T-helper 17 cell (primary cell): ENCODE measurements at places on chromosomes 4 and X.
A peak's percentile ranks its signal among the peaks of the same experiment; 100 is the strongest.

- no peaks in the 10 kb centered on the region for H3K36me3 ChIP-seq
- no peak overlapping the region for H3K4me3 ChIP-seq
- H3K27ac ChIP-seq: no peak overlapping the region
- no peak for DNase-seq
- no peaks in the 10 kb centered on the region for H3K4me1 ChIP-seq
These were observed 1118.3 kb downstream of the C4orf33 start for GRCh38 chr4:130214268-130214667.

GRCh38 chrX:128517691-128518090 lies 465.5 kb upstream of the ACTRT1 start:
- H3K4me3 ChIP-seq: no peak overlapping the region
- no peaks in the 10 kb centered on the region for H3K36me3 ChIP-seq
- DNase-seq: no peak

GRCh38 chr4:152101556-152102435 lies 341.0 kb upstream of the GATB start:
- no peaks in the 10 kb centered on the region for H3K27me3 ChIP-seq
- peak overlapping the region; percentile 96 for H3K27ac ChIP-seq
- peaks cover 4% of the 10 kb centered on the region for H3K36me3 ChIP-seq
- DNase-seq: no peak

GRCh38 chr4:105356194-105356593 lies 117.7 kb downstream of the PPA2 start:
- no peak for DNase-seq
- H3K4me3 ChIP-seq: no peak overlapping the region
- H3K36me3 ChIP-seq: peaks cover 9% of the 10 kb centered on the region
- no peaks in the 10 kb centered on the region for H3K27me3 ChIP-seq
- H3K4me1 ChIP-seq: peaks cover 2% of the 10 kb centered on the region

GRCh38 chr4:150325872-150326271 lies 247.6 kb downstream of the DCLK2 start:
- no peaks in the 10 kb centered on the region for H3K27me3 ChIP-seq
- H3K4me1 ChIP-seq: peaks cover 11% of the 10 kb centered on the region
- DNase-seq: no peak
- H3K27ac ChIP-seq: no peak overlapping the region
- peaks cover 9% of the 10 kb centered on the region for H3K36me3 ChIP-seq

DNA sequence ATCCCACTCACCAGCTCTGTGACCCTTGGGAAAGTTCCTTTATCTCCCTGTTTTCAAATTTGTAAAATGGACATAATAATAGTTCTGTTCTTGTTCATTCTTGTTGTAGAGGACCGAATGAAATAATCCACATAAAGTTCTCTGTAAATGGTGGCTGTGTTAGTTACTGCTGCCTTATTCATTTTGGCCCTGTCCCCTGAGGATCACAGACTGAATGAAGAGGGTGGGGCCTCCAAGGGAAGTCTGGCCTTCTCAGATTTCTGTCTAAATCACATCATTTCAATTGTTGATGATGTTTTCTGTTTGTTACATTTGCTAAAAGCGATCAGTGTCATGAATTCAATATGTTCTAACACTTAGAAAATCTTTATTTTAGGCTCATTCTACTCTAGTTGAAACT lies 117.9 kb downstream of the PPEF1 start:
- no peak overlapping the region for H3K4me3 ChIP-seq
- no peaks in the 10 kb centered on the region for H3K4me1 ChIP-seq
- H3K27ac ChIP-seq: no peak overlapping the region
- no peaks in the 10 kb centered on the region for H3K27me3 ChIP-seq

DNA sequence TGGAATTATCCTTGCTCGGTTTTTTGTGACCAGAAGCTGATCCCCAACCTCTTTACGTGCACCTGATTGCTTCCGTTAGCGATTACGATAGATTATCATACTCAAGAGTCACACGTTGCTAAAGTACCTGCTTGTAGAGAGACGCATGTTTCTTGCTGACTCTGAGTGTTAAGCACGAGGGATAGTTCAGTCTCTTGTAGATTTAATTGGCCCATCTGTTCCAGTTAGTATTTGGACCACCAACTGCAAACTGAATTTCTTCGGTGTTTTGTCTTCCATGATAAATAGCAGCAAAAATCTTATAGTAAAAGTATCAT lies 516 bp upstream of the COX18 start:
- H3K4me3 ChIP-seq: peak overlapping the region; percentile 95
- peak overlapping the region; percentile 99 for H3K27ac ChIP-seq
- H3K27me3 ChIP-seq: no peaks in the 10 kb centered on the region
- H3K36me3 ChIP-seq: no peaks in the 10 kb centered on the region
- no peak for DNase-seq

DNA sequence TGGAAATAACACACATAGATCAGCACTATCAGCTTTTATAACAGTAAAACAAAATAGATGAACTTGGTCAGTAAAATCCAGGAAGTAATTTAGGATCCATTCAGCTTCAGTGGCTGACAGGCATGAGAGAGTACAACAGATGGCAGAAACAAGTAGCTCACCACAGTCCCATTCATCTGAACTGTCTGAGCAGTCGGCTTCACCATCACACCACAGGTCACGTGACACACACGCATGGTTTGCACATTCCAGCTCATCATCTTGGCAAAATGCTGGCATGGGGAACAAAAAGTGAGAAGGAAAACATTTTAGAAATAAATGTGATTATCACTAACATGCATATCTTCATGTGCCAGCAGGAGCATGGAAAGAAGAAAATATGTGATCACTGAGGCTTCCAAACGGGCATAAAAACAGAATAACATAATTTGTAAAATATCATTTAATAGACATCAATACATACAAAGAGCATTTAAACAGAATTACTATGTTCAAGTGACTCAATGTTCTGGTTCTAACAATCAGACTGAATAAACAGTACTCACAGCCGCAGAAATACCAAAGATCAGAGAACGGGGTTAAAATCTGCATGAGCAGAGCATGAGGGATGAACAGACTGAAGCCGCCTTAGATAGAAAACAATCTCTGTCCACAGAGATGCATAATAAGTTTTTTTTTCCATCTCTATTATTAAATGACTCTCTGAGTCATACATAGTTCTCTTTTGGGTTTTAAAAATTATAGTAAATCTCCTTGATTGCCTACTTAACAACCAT lies 158.1 kb downstream of the ATP10D start:
- no peaks in the 10 kb centered on the region for H3K4me1 ChIP-seq
- H3K27me3 ChIP-seq: peaks cover 32% of the 10 kb centered on the region
- no peak overlapping the region for H3K4me3 ChIP-seq
- no peak overlapping the region for H3K27ac ChIP-seq

- DNase-seq: no peak
- no peaks in the 10 kb centered on the region for H3K36me3 ChIP-seq
- no peaks in the 10 kb centered on the region for H3K4me1 ChIP-seq
- no peak overlapping the region for H3K4me3 ChIP-seq
- H3K27me3 ChIP-seq: no peaks in the 10 kb centered on the region
- no peak overlapping the region for H3K27ac ChIP-seq
These were observed 54.4 kb upstream of the ANKRD17 start for GRCh38 chr4:73312967-73313366.

GRCh38 chr4:92994727-92995126 lies 691.0 kb downstream of the GRID2 start:
- DNase-seq: no peak
- no peak overlapping the region for H3K4me3 ChIP-seq
- no peaks in the 10 kb centered on the region for H3K27me3 ChIP-seq
- H3K4me1 ChIP-seq: no peaks in the 10 kb centered on the region
- no peak overlapping the region for H3K27ac ChIP-seq
- no peaks in the 10 kb centered on the region for H3K36me3 ChIP-seq

DNA sequence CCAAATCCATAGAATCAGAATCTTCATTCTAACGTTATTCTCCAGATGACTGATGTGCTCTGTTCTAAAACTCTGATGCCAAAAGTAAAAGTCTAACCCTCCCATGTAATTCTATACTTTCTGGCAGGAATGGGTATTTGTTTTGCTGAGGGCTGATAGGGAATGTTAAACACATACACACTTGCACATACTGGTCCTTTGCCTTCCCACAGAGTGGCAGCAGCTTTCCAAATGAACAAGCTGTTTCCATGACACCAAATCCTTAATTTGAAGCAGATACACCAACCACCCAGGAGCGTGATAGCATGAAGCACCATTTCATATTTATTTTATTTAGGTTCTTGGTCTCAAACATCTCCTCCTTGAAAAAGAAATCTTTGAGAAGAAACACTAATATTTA lies 155.5 kb upstream of the PRDX4 start:
- H3K4me3 ChIP-seq: no peak overlapping the region
- H3K4me1 ChIP-seq: no peaks in the 10 kb centered on the region
- H3K36me3 ChIP-seq: no peaks in the 10 kb centered on the region
- no peak for DNase-seq
- H3K27me3 ChIP-seq: no peaks in the 10 kb centered on the region

- H3K4me3 ChIP-seq: no peak overlapping the region
- DNase-seq: no peak
- H3K27me3 ChIP-seq: no peaks in the 10 kb centered on the region
- no peak overlapping the region for H3K27ac ChIP-seq
- H3K36me3 ChIP-seq: no peaks in the 10 kb centered on the region
These were observed 27.3 kb upstream of the TRIM2 start for GRCh38 chr4:153176938-153177337.

GRCh38 chr4:75718529-75718928 lies 5.8 kb upstream of the USO1 start:
- H3K4me1 ChIP-seq: peaks cover 12% of the 10 kb centered on the region
- H3K27me3 ChIP-seq: no peaks in the 10 kb centered on the region
- H3K36me3 ChIP-seq: no peaks in the 10 kb centered on the region
- no peak for DNase-seq
- H3K4me3 ChIP-seq: no peak overlapping the region
- peak overlapping the region; percentile 47 for H3K27ac ChIP-seq

- H3K36me3 ChIP-seq: no peaks in the 10 kb centered on the region
- no peak overlapping the region for H3K27ac ChIP-seq
- DNase-seq: no peak
These were observed 26.6 kb downstream of the VSIG4 start for GRCh38 chrX:66013194-66013816.

- H3K4me3 ChIP-seq: no peak overlapping the region
- H3K36me3 ChIP-seq: no peaks in the 10 kb centered on the region
- no peak overlapping the region for H3K27ac ChIP-seq
- no peaks in the 10 kb centered on the region for H3K4me1 ChIP-seq
- no peak for DNase-seq
- H3K27me3 ChIP-seq: no peaks in the 10 kb centered on the region
These were observed 162.3 kb upstream of the MAMLD1 start for GRCh38 chrX:150200820-150201287.

GRCh38 chr4:52373650-52374049 lies 285.5 kb downstream of the USP46 start:
- no peaks in the 10 kb centered on the region for H3K4me1 ChIP-seq
- H3K4me3 ChIP-seq: no peak overlapping the region
- peaks cover 2% of the 10 kb centered on the region for H3K36me3 ChIP-seq

GRCh38 chrX:100449696-100450608 lies 39.9 kb upstream of the PCDH19 start:
- no peaks in the 10 kb centered on the region for H3K36me3 ChIP-seq
- H3K27ac ChIP-seq: no peak overlapping the region
- no peak overlapping the region for H3K4me3 ChIP-seq
- H3K27me3 ChIP-seq: peaks cover 28% of the 10 kb centered on the region
- no peaks in the 10 kb centered on the region for H3K4me1 ChIP-seq
- DNase-seq: no peak

DNA sequence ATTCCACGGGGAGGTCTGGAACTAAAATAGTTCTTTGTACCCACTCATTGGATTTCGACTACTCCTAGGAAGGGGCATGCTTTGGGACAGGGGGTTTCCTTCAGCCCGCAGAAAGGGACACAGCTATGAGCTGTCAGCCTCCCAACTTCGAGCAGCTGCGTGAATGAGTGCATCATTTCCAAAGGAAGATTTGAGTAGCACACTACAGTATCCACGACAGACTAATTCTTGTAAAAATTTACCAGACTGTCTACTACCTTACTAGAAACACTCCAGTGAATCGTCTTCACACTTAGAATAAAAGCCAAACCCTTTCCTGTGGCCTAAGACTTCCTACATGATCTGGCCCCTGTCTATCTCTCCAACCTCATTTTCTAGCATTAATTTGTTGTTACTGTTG lies 101.9 kb downstream of the MAOA start:
- peaks cover 4% of the 10 kb centered on the region for H3K27me3 ChIP-seq
- H3K27ac ChIP-seq: no peak overlapping the region
- H3K4me3 ChIP-seq: no peak overlapping the region
- peaks cover 2% of the 10 kb centered on the region for H3K36me3 ChIP-seq

DNA sequence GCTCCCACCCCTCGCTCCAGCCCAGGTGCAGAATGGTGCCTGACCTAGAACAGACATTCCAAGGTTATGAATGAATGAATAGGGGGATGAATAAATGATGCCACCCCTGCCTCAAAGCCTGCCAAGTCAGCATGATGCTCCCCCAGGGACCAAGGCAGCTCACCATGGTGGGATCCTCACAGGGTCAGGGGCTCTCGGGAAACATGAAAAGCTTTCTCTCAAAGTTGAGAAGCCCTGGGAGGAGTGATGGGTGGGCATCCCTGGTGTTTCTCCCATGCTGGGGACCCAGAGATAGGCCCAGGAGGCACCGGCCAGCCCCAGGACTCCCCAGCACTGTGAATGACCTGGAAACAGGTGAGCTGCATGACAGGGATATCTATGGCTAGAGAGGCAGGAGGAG lies 58.9 kb downstream of the HTRA3 start:
- no peak for DNase-seq
- no peak overlapping the region for H3K27ac ChIP-seq

DNA sequence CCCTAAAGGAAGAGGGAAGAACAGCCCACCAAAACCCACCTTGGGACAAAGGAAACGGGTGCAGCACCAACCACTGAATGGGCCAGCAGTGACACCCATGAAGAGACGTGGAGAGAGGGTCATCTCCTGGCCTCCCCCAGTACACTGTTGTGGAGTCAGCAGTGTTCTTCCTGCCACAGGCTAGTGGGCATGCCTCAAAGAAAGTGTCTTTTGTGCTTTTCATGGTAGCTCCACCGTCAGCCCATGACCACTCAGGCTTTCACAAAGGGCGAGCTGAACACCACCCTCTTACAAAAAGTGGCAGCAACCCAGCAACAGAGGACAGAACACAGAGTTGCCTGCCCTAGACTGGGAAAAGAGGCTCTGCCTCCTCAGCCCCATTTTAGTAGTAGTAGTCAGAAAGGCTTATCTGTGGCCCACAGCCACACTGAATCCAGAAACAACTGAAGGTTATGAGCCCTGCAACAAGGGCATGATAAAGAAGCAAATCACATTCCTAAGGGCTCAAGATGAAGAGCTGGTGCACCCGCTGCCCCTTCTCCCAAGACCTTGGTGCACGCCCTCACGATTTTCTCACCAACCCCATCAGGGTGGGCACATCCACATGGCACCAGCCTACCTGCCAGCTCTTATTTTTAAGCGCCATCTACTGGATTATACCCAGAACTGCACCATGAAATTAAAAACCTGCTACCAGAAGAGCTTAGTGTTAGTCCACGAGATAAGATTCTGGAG lies 53.1 kb downstream of the RAB28 start:
- no peak for DNase-seq
- H3K4me1 ChIP-seq: peaks cover 30% of the 10 kb centered on the region
- H3K4me3 ChIP-seq: no peak overlapping the region
- peak overlapping the region; percentile 12 for H3K27ac ChIP-seq
- no peaks in the 10 kb centered on the region for H3K27me3 ChIP-seq
- H3K36me3 ChIP-seq: peaks cover 4% of the 10 kb centered on the region
